AG04450 (cell line): ENCODE measurements at places on chromosomes 4 and X.

- DNase-seq, result no peak
Observed at GRCh38 chr4:66204534-66205247, 534.4 kb upstream of the EPHA5 start.

DNA sequence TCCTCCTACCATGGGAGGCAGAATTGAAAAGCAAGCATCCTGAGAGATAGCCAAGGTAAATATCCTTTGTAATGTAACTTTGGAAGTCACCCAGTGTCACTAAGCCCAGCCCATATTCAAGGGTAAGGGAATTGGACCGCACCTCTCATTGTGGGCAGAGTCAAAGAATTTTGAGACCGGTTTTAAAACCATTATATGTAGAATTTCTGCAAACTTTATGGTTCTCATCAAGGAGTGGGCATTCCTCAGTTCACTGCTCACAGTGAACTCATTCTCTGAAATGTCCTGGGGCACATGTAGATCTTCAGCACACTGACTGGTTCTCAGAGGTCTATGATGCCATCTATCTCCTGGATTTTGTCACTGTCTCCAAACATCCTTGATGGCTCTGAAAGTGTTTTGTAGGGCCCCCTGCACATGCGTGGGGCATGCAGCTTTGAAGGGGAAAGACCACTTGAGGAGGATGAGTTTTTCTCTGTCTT, 35.3 kb upstream of the CHRNA9 start:
- no peak for DNase-seq

GRCh38 chr4:46124773-46125413, 1.0 kb upstream of the GABRG1 start:
- no peak for DNase-seq

DNA sequence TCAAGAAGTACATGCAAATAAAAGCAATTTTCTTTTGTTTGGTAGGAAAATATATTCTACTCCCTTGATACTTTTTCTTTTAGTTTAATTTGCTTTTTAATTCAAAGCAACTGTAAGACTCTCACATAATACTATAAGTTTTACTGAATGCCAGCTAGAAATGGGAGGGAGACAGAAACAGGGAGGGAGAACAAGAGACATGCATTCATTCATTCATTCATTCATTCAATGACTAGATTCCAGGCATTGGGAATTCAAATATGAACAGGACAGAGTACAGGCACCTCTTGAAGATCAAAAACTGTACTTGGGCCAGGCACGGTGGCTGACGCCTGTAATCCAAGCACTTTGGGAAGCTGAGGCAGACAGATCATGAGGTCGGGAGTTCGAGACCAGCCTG, 85.6 kb downstream of the THOC2 start:
- DNase-seq, result no peak

- DNase-seq, result no peak
Observed at GRCh38 chr4:83043801-83044407, 8.9 kb downstream of the COPS4 start.

DNA sequence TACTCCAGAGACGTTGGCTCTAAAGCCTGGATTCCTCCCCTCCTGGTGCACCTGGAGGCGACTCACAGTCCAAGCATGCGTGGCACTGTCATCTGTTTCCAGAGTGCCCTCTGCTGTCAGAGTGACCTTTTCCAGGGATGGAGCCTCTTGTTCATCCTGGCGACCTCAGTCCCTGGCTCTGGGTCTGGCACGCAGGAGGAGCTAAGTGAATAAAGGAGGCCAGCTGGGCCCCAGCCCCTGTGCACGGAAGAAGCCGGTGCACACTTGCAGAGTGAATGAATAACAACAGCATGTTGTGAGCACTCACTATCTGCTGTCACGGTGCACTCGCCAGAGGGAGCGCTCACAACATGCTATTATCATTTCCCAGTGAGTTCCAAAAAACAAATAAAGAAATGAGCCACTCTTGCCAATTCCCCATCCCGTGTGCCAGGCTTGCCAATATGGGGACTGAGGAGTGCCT, 27.8 kb upstream of the PSAPL1 start:
- DNase-seq, result no peak

GRCh38 chrX:133570549-133570948, 155.3 kb upstream of the GPC4 start:
- no peak for DNase-seq

DNA sequence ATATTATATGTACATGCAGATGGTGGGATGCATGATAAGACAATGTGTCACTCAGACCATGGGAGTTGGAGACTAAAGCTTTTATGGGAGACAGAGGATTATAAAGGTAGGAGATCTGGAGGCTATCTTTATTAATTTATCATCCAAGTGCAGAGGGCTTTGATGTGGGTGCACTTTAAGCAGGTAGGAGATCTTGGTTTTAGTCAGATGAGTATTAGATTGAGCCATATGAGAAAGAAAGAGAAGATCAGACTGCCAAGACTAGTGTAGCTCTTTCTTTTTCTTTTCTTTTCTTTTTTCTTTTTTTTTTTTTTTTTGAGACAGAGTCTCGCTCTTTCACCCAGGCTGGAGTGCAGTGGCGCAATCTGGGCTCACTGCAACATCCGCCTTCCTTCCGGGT, 84.9 kb upstream of the CAMK2D start:
- no peak for DNase-seq

DNA sequence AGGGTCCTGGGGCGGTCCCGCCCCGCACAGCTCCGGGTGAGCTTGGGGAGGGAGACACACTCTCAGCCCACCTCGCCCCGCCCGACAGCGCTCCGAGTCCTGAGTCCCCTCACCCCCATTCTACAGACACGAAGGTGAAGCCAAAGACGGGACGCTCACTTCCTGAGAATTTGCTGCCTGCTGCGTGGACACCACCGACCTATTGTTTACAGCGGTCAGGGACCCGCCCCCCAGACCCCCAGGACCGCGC, 796 bp upstream of the ZNF141 start:
- no peak for DNase-seq

DNA sequence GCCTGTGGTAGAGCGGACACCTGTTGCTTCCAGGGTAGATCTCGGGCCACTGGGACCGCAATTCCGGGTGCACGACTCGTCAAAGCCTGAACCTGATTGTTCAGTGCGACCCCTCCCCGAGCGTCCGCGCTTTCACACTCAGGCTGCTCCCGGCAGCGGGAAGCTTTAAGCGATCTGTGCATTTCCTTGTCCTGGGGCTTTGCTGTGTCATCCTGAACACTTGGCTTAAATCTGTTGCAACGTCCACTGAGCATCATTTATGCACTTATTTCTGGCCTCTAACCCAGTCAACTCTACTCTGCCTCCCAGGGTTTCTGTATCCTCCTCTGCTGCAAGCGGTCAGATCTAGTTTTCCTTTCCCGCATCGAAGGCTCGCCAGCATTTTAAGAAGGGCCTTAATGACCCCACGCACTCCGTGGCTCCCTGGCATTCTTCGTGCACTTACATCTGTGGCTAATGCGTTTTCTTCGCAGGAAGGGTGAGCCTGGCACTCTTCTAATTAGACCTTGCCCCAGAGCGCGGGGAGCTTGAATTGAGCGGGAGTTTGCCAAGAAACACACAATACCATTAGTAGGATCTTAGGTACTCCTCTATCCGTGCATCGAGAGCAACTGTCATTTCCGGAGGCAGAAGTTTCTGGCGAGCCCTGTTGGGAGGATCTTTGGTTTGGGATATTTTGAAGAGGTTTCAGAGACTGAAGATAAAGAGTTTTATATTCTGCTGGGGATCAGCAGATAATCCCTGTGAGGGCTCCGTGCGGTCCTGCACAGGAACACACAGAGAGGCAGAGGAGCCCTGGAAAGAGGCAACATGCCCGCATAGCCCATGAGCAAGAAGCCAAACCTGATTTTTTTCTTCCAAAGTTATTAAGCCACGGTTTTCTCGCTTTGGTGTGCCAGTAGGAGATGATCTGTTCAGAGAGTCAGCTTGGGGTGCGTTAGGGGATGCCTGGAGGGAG, 654 bp upstream of the DDIT4L start:
- DNase-seq, result no peak

- no peak for DNase-seq
Observed at GRCh38 chr4:128177498-128177897, 110.1 kb downstream of the PGRMC2 start.

- no peak for DNase-seq
Observed at GRCh38 chr4:22688236-22688635, 4.5 kb upstream of the GBA3 start.

DNA sequence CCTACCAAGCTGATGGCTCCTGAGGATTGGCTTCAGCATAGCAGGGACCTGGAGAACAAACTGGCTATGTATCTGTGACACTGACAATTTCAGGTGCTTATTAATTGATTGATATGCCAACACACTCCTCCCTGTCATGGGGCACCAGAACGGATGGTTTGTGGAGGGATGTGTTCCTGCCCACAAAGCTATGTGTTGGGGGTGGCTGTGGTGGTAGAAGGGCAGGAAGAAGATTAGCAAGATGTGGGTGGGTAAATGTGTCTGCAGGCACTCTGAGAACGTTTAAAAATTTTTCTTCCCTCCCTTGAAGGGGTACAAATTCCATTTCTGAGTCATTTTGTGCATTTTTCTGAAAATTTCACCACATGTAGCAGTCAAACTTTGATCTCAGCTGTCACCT, 55.0 kb upstream of the SCML1 start:
- no peak for DNase-seq

GRCh38 chr4:24675721-24676389, 91.5 kb upstream of the DHX15 start:
- DNase-seq, result no peak

- DNase-seq, result no peak
Observed at GRCh38 chr4:44872246-44872645, 145.9 kb upstream of the GNPDA2 start.

DNA sequence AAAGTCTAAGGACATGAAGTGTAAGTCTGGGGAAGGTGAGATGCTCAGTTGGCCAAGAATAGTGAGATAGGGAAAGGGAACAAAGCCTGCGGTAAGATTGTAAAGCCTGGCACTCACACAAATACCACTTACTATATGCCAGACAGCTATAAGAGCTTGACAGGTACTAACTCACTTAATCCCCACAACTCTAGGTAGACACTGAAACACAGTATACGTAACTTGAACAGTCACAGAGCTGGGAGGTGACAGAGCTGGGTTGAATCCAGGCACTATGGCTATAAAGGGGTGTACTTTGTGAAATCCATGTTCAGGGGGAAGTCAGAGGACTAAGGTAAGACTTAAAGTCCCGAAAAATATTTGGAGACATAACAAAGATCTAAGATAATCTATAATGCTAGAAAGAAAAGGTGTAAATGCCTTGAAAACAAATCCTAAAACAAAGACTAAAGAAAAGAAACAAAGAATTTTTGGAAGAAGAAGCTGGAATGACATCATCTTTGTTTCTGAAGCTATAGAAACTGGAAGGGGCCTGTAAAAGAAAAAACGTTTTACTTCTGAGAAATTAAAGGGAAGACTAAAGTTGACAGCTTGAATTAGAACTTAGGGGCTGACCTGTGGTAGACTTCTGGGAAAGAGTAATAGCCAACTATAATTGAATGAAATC, 172.5 kb downstream of the PPP3CA start:
- DNase-seq, result no peak

GRCh38 chr4:32010221-32010620, 1290.1 kb downstream of the PCDH7 start:
- no peak for DNase-seq

DNA sequence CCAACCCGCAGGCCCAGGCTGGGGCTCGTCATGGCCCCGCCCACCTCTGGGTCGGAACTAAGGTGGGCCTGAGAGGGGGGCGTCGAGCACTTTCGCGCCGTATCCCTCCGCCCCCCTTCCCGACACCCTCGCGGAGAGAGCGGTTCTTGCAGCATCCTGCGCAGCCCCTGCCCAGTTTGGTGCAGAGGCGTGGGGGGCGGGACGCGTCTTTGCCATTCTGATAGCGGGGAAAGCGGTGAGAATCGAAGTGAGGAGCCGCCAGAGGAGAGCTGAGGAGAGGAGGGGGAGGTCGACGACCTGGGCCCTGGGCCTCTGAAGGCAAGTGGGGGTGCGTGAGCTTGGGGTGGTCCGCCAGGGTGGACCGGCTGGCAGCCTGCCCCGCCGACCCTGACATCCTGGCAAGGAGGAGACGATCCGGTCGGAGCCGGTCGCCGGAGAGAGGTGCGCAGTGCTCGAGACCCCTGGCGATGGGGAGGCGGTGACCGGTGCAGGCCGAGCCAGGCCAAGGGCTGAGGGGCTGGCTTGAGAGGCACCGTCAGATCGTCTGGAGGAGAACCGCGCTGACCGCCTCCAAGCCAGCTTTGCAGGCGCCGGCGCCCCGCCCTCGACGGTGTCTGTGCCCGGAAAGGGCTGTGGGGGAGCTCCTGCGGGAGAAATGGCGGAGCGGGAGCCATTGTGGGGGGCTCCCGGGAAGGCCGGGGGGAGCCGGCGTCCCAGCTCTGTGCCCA, 25.5 kb downstream of the GPRASP3 start:
- DNase-seq, result no peak

DNA sequence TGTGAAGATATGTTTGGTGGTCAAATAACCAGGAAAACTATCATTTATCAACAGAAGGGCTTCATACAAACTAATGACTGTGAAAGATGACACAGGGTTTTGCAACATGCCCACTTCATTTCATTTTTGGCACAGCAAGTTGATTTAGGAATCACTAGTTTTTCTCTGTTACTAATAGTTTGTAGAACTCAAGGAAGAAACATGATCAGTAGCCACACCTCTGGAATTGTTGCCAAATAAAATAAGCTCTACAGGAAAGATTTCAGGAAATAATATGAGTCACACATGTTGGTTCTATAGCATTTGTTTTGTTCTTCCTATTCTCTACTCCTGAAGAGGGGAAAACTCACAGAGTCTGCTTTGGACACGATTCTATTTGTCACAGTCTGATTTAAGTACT, 255.4 kb downstream of the TLL1 start:
- no peak for DNase-seq

GRCh38 chr4:108107101-108107500, 61.6 kb downstream of the LEF1 start:
- DNase-seq, result no peak

DNA sequence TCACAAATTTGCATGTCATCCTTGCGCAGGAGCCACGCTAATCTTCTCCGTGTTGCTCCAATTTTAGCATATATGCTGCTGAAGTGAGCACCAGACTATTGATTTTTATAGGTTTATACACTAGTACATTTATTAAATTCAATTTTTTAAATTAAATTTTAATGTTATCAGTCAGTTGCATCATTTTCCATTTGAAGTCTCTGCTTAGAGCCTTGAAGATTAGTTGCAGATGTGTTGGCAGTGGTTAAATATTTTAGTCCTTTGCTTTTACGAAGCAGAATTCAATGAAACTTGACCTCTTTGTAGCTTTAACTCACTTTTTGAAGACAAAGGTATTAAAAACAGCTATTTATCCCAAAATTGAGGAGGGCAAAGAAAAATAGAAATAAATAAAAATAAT, 16.5 kb downstream of the TRAPPC11 start:
- DNase-seq, result no peak

DNA sequence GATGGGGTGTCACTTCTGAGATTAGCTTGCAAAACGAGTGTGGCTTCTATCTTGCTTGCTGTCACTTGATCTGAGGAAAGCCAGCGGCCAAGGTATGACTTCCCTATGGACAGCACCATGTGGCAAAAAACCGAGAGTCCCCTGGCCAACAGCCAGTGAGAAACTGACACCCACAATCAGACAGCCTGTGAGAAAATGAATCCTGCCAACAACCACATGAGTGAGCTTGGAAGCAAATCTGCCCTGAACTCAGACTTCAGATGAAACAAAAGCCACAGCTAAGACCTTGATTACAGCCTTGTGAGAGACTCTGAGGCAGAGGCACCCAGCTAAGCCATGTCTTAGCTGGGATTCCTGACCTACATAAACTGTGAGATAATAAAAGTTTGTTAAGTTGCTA, 45.5 kb downstream of the PPP1R2C start:
- DNase-seq, result no peak

- DNase-seq, result no peak
Observed at GRCh38 chr4:146465628-146466027, 56.1 kb downstream of the SLC10A7 start.
